ENCODE measurements at places on chromosomes 12 and 14.

GRCh38 chr12:32369202-32369601 is 30.2 kb upstream of the FGD4 start:
- DNase-seq: no peak

DNA sequence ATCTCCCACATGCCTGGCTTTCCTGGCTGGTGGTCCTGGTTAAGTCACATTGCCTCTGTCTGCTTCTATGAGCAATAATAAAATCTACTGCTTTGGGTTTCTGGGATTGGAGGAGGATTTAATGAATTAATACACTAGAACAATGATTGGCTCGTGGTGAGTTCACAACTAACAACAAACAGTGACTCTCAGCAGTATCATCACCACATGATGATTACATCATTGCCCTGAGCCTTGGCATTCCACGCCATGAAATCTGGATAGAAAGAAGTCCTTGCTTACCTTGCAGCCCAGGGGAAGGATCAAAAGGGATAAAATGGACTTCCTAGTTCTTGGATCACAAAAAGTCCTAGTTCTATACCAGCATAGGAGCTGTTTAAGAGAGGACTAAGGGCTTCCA is 1069.0 kb downstream of the VRK1 start:
- no peak for DNase-seq

- DNase-seq: no peak
Observed at GRCh38 chr12:89348894-89349699, 3.2 kb downstream of the DUSP6 start.

- no peak for DNase-seq
Observed at GRCh38 chr12:124568431-124569374, 1.3 kb upstream of the NCOR2 start.

All from stimulated activated CD4-positive, alpha-beta T cell treated with anti-CD3 and anti-CD28 coated beads, Interleukin-2, amount 100 ng/mL, for 4 hours (primary cell).